ENCODE measurements at places on chromosomes 5 and 9.

- no peak for DNase-seq
Measured at GRCh38 chr5:143551820-143552251, 148.3 kb upstream of the NR3C1 start.

GRCh38 chr9:36336131-36336907 lies 63.8 kb downstream of the RNF38 start:
- no peak for DNase-seq

- no peak for DNase-seq
Measured at GRCh38 chr5:10689391-10690081, 71.5 kb downstream of the DAP start.

DNA sequence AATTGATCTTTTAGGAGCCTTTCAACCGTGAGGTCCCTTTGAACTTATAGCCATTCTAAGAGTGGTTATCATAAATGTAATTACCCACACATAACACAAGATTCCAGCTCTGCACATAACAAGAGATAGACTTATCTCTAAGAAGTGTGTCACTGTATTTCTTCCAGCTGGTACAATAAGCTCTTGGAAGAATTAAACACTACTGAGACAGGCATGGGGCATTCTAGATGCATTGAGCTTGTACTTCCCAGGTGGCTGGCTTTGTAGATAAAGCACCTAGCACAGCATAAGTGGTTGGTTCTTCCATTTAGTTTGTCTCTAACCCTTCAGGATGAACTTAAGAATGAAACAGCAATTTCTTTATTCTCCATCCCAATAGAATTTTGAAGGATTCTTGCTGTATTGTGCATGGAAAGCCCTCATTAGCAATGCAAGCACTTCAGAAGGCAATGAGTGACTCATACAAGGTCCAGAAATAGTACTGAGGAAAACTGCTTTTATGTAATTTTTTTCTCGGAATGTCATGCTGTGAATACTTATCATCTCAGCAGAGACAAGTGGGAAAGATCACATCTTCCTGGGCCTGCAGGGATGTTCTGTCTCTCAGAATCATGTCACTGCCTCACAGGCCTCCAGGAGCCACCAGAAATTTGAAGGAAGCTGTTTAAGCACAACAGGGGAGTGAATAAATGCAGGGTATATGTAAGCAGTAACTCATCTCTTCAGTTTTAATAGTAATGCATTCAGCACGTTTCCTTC lies 91.1 kb upstream of the CD180 start:
- no peak for DNase-seq

- DNase-seq: no peak
Measured at GRCh38 chr5:76303921-76304320, 99.2 kb upstream of the IQGAP2 start.

DNA sequence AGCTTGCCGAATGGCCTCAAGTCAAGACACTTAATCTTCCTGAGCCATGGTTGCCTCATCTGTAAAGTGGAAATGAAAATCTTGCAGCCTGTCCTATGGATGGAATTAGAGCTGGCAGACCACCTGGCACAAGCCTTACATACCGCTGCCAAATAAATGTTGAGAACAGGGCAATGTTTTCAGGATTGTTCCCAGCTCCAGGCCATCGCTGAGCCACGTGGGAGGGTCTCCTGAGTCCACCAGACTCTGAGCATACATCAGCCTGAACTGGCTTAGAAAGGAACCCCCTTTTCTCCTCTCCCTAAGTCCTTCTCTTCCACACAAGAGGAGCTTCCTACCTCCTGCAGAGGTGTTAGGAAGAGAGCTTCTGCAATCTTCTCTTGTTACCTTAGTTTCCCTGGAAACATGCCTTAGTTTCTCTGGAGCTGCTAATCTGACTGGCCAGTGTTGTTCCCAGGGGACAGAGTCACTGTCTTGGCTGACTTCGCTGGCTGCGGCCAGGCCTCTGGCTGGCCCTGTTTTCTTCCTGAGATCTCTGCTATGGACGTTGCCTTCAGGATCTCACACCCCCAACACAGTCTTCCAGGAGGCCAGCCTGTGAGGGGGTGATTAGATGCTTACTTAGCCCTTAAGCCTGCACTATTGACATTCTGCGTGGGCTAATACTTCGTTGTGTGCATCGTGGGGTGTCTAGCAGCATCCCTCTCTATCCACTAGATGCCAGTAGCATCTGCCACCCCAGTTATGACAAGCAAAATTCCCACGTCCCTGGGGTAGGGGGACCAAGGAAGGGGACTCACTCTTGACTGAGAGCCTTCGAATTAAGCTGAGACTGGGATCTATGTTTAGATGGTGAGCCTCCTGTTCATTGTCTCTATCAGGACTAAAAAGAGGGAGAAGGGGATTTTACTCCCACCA lies 62.2 kb downstream of the BOD1 start:
- DNase-seq: no peak

GRCh38 chr5:14062178-14062577 lies 81.0 kb upstream of the TRIO start:
- DNase-seq: no peak

DNA sequence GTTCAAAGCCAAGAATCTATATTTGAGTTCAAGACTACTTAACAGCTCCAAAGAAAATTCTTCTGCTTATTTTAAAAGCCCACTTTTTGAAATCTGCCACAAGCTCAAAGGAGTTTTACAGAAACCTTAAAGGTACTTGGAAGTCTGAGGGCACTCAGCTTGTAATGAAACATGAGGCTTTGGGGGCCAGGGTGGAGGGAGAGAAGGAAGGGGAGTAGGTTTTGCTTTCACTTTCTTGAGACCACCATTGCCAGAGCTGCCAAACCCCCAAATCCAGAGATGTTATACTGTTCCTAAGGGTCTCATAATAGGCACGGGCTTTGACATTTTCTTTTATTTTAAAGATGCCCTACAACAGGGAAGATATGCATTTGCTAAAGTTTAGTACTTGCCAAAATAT lies 42.6 kb upstream of the TNFAIP8 start:
- DNase-seq: no peak

GRCh38 chr5:132825033-132825833 lies 5.2 kb downstream of the SHROOM1 start:
- no peak for DNase-seq

- no peak for DNase-seq
Measured at GRCh38 chr9:129908906-129909305, 73.6 kb downstream of the USP20 start.

- DNase-seq: no peak
Measured at GRCh38 chr9:124558777-124559470, 51.7 kb upstream of the NR5A1 start.

- no peak for DNase-seq
Measured at GRCh38 chr9:74963056-74963455, 10.3 kb upstream of the C9orf40 start.

DNA sequence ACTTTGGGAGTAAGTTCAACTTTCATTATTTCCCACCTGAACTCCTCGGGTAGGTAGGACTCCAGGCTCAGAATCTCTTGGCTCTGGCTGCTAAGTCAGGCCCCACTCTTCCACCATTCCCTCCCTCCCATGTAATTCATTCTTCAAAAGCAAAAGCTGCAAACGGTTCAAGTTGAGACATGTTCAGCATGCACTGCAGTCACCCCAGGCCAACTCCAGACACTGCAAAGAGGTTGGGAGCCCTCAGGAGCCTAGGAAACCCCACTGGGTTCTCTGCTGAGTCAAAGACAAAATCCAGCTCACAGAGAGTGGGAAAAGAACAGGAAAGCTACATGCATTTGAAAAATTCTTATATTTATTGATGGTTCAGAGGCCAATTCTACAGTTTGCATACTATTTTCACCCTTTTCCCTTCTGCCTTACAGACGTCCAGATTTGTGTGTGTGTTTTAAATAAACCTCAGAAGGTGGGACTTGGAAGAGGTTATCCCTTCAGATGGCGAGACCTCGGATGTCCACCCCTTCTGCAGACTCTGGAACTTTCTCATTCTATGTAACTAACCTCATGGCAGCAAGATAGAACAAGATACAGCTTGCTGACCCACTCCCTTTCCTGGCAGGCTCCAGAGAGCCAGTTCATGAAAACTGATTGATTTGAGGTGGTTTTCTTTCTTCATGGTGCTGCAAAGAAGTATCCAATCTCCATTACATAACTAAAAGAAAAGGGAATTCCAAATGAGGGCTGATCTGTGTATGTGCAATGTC lies 65.7 kb upstream of the EQTN start:
- no peak for DNase-seq

Measured in aorta (tissue), 5 donors.